ENCODE measurements at places on chromosomes 12 and 14.

GRCh38 chr12:230925-231671 lies 17.1 kb upstream of the SLC6A12 start:
- DNase-seq = no peak

- no peak for DNase-seq
These were observed 228.5 kb upstream of the G2E3 start for GRCh38 chr14:30330445-30330844.

- no peak for DNase-seq
These were observed 444.9 kb downstream of the EGLN3 start for GRCh38 chr14:33505963-33506329.

GRCh38 chr14:75044322-75044721 lies 6.9 kb downstream of the MLH3 start:
- no peak for DNase-seq

DNA sequence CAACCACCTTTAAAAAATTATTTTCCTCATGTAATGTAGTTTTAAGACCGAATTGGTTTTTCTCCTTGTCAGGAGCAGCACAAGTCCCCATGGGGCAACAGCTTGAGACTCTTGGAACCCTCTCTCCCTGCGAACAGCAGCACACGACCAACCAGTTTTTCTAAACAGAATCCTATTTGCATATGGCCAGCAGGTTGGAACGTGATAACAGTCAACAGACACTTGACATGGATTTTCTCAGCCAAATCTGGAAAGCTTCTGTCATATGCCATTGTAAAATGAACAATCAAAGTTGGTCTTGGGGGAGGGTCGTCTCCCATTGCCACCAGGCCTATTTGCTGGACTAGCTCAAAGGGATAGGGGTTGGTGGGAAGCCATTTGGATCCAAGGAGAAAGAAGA lies 1915.0 kb upstream of the FLRT2 start:
- DNase-seq = peak; percentile 40

- DNase-seq = no peak
These were observed 448.2 kb downstream of the NRXN3 start for GRCh38 chr14:78618368-78618767.

DNA sequence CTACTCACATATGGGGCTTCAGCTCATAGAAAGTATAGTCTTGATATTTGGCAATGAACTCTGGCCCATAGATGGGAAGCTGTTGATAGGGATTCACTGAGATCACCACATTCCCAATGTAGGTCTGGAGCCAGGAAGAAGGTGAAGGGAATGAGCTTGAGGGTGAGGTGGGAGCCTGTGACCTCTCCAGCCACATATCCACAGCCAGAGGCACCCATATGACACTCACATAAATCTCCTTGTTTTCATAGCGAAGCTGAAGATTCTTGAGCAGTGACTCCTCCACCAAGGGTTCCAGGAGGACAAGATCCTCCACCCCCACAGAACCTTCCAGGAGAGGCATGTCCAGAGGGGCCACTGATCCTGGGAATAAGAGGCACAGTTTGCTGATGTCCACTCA lies 1.9 kb downstream of the MYO1A start:
- no peak for DNase-seq

DNA sequence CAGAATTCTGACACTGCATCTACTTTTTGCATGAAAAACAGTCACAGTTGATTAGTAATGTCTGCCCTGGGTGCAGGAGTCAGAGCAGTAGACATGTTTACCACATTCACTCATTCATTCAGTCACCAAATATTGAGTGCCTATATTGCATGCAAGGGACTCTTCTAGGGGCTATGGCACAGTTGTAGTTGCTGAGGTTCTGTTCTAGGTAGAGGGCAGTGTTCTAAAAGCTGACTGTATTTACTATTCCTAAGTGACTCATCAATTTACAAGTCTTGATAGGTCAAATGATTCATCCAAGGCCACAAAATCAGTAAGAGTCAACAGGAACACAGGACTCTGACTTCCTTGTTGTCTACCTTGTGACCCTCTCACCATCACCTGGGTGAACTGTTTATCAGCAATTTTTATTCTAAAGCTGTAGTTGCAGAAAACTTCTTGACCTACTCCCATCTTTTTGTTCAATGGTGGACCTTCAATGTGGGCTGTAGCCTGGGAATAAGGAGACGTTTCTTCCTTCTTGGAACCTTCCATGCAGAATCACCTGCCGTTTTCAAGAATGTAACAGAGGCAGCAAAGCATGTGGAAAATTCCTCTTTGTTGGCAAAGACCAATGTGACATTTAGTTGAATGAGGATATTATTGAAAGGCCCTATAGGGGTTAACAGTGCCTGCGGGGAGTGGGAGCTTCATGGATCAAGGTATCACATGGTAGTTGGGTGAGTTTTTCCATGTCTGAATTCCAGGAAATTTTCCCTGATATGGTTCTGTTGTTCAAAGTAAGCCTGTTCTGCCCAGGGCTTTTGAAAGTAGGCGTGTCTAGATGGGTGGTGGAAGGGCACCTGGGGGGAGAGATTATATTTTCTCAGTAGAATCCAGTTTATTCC lies 223.2 kb downstream of the KTN1 start:
- DNase-seq = no peak

DNA sequence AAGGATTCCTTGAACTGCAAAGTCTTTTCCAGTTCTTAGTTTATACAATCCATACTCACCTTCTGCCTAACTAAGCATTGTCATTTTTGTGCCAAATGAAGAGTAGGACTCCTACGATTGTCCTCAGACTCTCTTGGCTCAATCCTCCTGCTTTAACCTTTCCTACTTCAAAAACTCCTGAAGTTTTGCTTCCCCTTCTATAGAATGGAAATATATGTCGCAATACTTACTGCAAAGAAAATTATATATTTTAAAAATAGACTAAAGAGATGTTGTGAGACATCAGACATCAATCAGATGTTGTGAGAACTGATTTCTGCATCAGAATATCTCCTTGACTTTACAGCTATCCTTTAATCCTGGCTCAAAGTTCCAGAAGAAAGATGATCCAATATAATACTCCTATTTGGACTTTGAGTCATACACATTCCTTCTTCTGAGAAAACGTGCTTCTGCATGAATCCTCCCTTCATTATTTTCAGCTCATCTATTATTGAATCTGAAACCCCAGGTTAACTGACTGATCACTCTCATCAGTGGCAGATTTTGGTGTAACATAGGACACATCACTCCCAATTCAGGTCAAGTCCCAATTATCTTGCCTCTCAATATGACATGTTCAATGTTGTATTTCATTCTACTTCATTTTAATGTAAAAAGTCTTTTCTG lies 48.8 kb downstream of the A2M start:
- no peak for DNase-seq

DNA sequence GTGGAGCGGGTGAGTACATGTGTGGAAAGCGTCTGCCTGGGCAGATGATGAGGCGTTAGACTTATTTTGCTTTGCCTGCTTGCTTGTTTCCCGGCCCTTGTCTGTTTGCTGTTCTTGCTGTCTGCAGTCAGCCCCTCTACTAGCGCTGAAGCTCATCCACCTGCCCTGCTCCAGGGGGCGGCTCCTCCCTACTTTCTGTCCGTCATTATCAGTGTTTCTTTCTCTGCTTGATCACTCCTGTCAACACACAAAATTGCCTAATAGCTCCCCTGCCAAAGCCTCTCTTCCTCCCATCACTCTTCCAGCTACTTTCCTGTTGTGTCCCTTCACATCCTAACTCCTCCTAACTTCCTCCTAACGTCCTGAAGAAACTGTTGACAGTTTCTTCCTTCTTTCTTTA lies 34.9 kb upstream of the GALNT8 start:
- no peak for DNase-seq

DNA sequence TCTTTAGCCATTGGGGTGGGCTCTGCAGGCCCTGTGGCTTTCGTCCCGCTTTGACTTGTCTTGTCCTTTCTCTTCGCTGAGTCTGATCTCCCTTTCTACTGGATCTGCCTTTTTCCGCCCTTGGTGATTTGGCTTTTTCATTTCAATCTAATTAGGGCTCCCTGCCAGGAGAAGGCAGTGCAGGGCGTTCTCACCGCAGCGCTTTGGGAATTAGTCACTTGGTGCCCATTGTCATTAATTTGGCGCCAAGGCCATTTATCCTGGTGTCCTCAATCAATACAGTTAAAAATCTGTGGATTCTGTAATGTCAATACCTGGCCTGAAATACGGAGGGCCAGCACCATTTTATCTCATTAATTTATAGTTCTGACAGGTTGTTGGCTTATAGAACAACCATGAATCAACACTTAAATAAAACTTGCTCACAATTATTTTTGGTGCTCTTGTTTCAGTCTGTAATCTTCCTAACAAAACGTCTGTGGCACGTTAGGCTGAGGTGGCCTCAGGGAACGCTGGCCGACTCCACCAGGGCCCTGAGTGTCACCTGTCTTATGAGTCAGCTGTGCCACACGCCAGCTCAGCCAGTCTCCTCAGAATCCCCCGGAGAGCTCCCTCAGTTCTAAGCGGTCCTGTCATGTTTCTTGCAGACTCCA lies 115.7 kb downstream of the BEGAIN start:
- DNase-seq = no peak

DNA sequence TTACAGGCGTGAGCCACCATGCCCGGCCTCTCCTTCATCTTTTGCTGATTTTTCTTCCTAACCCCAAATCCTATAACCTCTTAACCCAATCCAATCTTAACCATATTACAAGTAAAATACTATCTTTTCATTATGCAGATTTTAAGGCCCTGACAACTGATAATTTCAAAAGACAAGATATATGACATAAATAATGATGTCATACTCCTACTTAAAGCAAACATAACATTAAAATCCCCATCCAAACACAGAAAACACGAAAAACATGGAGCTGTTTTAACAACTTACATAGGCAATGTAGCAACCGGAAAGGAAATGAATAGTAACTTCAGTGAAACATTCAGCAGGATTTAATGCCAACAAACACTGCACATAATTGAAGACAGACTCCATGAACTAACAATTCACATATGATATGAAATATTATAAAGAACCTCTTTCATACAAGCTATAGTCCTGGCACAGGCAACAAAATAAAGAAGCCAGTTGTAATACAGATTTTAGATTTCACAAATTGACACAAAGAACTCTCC lies 21.5 kb downstream of the USP44 start:
- DNase-seq = no peak

DNA sequence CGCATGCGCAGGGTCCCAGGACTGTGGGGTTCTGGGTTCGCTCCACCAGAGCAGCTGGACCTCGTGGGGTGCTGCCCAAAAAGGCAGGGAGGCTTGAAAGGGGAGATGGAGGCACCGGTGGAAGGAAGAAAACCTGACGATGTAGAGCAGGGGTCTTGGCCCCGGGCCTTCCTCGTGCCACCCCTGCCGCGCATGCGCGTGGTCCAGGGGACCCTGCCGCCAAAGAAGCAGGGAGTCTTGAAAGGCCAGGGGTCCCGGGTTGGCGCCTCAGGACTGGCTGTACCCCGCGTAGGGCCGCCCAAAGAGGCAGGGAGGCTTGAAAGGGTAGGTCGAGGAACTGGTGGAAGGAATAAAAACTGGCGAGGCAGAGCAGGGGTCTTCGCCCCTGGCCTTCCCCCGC lies 321.0 kb downstream of the ALG10 start:
- no peak for DNase-seq

DNA sequence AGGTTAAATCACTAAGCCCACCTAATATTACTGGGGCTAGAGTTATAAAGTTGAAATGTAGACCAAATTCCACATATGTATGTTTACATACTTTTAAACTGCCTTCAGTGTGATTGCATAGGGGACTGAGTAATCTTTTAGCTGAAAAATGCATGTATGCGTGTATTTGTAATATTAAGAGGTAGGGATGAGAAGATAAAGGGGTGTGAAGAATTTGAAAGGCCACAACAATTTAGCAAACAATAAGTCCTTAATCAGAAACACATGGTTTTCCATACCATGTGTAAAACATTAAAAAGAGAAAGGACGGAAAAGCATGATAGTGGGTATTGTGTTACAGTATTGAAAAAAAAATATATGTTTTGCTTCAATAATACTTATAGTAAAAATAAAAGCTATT lies 919.9 kb upstream of the FLRT2 start:
- DNase-seq = no peak

DNA sequence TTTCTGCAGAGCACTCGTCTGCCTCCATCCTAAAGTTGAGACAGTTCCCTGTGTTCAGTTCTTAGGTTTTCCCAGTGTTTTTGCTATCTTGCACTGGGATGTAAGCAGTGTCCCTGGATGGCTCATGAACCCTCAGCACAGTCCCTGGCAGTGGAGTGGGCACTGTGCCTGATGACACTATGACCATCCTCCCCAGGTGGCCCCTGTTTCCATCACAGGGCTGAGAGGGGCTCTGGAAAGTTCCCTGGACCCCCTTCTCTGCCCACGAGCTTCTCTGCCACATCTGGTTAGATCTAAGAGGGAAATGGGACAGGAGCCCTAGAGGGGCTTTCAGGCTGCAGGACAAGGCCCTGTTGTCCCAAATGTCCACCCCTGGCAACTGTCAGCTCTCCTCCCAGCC lies 249.8 kb upstream of the SFSWAP start:
- no peak for DNase-seq

DNA sequence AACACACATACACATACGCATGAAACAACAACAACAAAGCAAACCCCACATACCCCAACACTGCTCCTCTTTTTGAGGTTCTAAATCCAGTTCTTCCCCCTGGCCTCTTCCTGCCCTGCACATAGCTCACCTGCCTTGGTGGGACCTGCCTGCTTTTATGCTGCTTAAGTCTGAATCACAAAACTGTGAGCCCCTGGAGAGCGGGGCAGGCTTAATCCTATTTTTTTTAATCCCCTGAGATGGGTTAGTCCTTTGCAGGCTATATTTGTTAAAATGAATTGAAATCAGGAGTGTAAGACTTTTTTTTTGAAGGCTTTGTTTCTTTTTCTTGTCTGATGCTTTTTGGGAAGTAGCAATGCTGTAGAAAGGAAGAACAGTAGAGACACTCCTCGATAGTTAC lies 84.6 kb upstream of the MAX start:
- no peak for DNase-seq

DNA sequence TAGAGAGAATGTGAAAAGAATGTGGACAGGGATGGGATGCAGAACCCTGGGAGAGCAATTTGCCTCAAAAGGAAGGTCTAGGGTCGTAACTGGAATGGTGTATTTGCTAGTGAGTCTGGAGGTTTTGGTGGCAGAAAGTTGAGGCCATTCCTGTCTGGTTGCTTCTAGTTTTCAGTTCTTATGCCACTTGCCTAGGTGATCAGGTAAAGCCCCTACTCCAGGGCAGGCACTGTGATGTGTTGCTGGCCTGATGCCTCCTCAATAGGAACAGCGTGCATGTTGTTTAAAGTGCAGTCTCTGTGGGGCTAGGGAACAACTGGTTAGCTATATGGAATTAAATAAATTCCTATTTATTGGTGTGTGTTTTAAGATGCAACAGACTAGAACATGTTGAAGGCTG lies 6.4 kb downstream of the OS9 start:
- no peak for DNase-seq

GRCh38 chr14:105011312-105011990 lies 9.4 kb downstream of the CDCA4 start:
- DNase-seq = no peak
